ENCODE measurements at places on chromosomes 6 and 20.

GRCh38 chr6:110425816-110426215, 10.4 kb upstream of the DDO start:
- DNase-seq, result no peak

DNA sequence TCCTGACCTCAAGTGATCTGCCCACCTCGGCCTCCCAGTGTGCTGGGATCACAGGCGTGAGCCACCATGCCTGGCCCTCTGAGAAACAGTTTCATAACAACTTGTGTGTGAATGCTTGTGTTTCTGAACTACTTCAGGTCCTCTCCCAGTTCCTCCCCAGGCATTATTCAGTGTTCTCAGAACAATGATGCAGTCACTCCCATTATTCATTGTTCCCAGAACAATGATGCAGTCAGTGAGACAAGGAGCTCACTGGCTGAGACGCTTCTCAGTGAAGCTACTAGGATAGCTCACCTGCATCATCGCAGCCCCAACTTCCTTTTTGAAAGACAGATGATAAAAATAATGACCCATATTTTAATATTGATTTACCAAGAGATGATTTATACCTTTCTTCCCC, 71.5 kb downstream of the NDUFAF5 start:
- no peak for DNase-seq

- no peak for DNase-seq
Measured at GRCh38 chr6:8589941-8590729, 154.8 kb upstream of the SLC35B3 start.

GRCh38 chr20:38018385-38018784, 14.9 kb downstream of the TTI1 start:
- no peak for DNase-seq

GRCh38 chr20:45028424-45029136, 62.3 kb downstream of the STK4 start:
- no peak for DNase-seq

GRCh38 chr20:36113566-36114250, 40.8 kb upstream of the EPB41L1 start:
- DNase-seq, result no peak

- DNase-seq, result no peak
Measured at GRCh38 chr20:60000271-60001042, 42.2 kb downstream of the CDH26 start.

DNA sequence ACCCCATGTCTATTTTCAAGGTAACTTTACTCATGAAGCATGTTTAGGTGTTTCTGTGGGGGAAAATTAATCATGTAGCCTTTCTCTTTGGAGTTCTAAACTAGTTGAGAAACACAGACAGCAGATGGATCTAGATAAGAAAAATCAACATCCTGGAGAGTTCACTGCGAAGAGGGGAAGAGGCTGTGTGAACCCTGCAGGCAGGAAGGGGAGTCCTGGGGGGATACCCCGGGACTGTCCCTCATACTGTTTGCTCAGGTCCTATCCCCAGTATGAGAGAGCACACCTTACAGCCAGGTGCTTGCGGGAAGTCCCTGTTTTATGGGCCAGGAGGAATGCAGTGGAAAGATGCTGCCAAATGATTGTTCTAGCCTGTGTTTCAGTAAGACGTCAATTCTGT, 32.7 kb downstream of the CHMP4B start:
- DNase-seq, result no peak

GRCh38 chr6:160172704-160173103, 51.1 kb downstream of the SLC22A1 start:
- no peak for DNase-seq

- DNase-seq, result no peak
Measured at GRCh38 chr6:20610636-20611370, 76.5 kb downstream of the CDKAL1 start.

GRCh38 chr20:53865901-53866793, 204.2 kb downstream of the BCAS1 start:
- DNase-seq, result no peak

- no peak for DNase-seq
Measured at GRCh38 chr6:100726666-100727065, 154.5 kb downstream of the ASCC3 start.

- DNase-seq, result no peak
Measured at GRCh38 chr6:49543087-49543858, 7.2 kb upstream of the C6orf141 start.

GRCh38 chr6:73393278-73393677, 1.4 kb upstream of the DDX43 start:
- DNase-seq, result no peak

- no peak for DNase-seq
Measured at GRCh38 chr20:63497946-63498935, 642 bp downstream of the EEF1A2 start.

DNA sequence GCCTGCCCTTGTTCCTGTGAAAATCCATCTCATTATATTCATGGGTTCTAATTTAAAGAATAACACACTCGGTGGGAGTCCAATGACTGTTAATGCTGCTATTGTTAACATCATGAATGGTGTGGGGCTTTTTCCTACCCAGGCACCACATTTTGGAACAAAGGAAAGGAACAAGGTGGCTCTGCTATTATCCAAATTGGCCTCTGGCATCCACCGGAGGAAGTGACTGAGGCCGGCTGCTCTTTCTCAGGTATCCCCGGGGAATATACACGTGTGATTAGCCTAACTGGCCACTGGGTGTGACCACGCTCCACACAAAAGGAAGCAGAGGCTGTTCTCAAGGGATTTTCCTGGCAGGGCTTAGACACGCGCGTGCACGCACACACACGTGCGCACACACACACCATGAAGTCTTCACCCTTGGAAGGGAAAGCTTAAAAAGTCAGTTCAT, 601.2 kb upstream of the ARID1B start:
- DNase-seq, result no peak

DNA sequence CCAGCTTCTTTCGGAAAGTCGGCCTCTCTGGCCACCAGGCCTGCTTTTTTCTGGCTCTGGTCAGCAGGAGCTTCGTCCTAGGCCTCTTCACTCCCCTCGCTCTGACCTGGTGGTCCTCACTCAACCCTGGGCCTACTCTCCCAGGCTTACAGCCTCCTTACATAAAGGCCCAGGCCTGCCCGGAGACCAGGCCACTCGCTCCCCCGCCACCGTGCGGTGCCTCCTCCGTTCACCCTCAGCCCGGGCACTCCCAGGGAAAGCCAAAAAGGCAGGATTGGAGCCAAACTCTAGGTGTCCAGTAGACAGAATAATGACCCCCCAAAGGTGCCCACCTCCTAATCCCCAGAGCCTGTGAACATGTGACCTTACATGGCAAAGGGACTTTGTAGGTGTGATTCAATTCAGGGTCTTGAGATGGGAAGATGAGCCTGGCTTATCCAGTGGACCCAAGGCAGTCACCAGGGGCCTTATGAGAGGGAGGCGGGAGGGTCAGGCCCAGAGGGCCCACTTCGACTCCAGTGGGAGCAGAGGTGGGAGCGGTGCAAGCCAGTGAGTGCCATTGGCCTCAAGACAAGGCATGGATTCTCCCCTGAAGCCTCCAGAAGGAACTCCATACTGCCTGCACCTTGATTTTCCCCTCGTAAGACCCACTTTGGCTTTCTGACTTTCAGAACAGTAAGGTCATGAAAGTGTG, 118.6 kb upstream of the PTPN1 start:
- DNase-seq, result no peak

DNA sequence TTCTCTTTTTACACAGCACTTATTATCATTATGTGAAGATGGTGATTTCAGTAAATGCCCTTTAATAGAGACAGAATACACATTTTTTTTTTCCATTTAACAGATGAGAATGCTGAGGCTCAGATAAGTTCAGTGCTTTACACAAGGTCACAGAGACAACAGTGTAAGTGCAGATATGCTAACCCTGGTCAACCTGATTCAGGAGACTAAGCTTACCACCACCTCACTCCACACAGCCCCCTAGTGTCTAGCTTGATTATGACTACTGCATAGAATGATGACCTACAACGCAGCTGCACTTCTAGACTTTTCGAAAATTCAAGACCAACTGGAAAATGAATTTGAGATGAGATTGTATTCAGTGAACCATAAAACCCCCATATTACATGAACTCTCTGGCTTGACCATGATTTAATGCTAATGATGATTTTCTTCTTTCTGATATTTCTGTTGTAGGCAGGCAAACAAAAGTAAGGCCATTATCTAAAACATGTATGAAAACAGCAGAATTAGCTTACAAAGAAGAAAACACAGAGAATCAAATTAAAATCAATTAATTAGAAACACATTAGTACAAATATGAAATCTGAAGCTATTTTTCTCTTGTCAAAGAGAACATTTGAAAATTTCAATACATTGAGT, 212.1 kb upstream of the PHACTR1 start:
- no peak for DNase-seq

DNA sequence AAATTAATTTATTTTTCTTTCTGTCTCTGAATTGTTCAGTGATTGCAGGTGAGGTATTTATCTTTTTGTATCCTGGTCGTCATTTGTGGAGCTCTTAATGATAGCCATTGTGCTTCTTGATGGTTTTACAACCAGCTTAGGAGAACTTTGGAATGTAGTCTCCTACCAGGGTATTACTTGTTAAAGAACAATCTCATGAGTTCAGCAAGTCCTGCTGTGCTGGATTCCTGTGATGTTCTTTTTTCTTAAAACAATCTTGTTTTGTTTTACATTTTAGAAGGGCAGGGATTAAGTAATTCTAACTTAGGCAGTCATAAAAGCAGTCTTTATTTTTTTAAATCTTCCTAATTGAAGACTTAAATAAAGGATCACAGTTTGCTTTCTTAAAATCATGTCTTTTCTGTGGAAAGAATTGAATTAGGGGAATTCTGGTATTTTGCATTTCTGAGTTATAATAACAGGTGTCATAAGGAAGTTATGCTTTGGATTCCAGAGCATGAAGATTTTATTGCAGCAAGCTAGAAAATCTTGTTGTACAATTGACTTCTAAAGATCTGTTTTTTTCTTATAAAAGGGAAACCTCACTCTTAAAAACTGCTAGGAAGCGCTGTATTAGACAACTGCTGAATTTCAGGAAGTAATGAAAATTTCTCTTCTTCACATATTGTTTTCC, 23.7 kb downstream of the RIOK1 start:
- no peak for DNase-seq

DNA sequence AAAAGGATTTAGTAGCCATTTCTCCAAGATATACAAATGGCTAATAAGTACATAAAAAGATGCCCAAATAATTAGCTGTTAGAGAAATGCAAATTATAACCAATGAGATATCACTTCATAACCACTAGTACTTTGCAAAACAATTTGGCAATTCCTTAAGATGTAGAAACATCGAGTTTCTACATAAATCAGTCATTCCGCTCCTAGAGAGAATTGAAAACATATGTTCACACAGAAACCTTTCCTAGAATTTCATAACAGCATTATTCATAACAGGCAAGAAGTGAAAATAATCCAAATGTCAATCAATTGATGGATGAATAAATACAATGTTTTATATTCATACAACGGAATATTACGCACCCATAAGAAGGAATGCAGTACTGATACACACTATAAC, 20.5 kb upstream of the NT5E start:
- no peak for DNase-seq

GRCh38 chr6:159071843-159072769, 27.3 kb upstream of the TAGAP start:
- no peak for DNase-seq

GRCh38 chr20:16560661-16561060, 12.6 kb downstream of the KIF16B start:
- no peak for DNase-seq

DNA sequence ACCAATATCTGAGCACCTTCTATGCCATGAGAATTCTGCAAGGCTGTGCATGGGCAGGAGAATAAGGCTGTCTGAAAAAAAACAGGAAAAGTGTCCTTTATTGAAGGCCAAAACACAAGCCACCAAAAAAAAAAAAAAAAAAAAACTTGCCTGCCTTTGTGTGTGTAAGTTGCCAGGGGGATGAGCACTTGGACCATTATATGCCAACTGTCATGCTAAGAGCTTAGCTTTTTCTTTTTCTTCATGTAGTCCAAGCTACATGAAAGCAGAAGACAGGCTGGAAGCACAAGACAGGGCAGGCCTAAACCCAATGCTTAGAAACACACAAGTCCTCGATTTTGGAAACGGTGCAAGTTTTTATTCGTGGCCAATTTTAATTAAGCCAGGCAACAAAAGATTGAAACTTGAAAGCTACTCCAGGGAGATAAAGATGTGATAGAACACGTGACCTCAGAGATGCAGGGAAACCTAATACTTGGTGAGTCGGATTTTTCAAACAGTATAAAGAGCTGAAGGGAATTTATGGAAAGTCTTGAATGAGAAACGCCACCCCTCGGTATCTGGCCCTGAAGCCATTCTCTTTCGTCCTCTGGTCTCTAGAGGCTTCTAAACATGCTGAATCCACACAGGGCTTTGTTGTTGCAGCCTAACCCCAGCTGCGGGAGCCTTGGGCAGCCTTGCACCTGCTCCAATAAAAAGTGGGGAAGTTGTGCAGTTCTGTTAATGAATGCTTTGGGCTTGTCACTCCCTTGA, 8.6 kb downstream of the BMP7 start:
- no peak for DNase-seq

DNA sequence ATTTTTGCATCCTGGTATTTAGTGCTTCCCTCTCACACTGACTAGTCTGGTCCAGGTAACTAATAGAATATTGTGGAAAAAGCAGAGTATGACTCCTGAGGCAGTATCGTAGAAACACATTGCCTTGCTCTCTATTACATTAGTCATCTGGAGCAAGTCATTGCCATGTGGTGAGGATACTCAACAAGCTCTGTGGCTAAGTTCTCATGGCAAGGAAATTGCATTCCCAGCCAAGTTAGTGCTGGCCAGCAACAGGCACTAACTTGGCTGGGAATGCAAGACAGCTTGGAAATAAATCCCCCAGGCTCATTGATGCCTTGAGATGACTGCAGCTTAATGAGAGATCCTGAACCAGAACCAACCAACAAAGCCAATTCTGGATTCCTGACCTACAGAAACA, 39.7 kb upstream of the HTR1B start:
- DNase-seq, result no peak

DNA sequence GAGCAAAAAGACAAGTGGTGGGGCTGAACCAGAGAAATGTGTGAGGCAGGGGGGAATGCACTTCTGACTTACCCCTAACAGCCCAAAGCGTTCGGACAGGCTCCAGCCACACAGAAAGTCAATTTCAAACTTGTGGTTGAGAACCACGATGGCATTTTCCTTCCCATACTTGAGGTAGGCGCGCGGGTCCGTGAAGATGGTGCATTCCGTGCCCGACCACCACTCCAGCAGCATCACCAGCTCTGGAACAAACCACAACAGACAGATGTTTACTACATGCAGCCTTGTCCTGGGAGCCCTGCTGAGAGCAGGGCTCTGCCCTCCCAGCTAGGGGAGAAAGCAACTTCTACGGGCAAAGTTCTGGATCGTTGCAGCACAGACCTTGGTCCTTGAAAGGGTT, 107.7 kb downstream of the AGPAT4 start:
- DNase-seq, result no peak

Measured in stimulated activated CD8-positive, alpha-beta memory T cell treated with anti-CD3 and anti-CD28 coated beads, Interleukin-15, amount 100 ng/mL, for 24 hours (primary cell).